M059J (cell line): ENCODE measurements at places on chromosomes 4 and X. TPM values are rescaled to one million over a fixed set of nuclear protein-coding genes. Genes with fewer than 3 reads are reported as not detected.

DNA sequence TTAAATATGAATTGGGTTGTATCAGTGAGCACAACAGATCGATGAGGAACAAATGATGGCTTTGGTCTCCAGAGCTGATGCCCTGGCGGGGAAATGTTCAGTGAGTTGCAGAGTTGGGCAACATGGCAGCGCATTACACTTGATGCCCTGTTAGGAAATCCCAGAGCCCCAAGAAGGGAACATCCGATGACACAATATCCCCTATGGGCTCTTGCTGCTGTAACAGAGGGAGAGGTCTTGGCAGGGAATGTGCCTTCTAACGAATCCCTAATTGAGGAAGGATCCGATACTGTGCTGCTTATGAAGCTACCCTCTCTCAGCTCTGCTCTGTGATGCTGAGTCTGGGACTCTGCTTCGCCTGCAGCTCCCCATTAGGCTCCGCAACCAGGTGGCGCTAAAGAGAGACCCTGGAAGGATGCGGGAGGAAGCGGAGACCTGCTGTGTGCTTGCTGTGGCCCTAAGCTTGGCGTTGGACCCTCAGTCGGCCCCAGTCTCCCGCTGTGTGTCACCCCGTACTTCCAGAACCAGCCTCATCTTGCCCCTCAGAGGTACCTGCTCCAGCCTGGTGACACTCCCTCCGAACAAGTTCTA is 38.9 kb downstream of the PDHA1 start:
- DNase-seq, result peak; percentile 35

DNA sequence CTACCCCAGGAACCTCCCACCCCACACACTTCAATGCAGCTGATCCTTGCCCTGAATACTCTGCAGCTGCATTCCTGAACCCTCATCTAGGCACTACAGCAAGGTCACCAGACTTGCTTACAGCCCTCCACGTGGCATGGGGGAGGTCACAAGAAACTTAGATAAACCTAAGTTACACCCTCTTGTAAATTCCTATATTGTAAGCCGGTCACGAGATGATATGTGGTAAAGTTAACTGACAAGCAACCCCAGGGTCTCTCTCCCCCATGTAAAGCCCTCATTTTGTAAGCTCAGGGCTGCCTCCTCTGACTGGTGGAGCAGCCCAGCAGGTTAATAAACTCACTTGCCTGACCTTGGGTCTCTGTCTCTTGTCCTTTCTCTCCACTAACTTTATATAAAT is 570.7 kb downstream of the PCDH7 start:
- DNase-seq, result no peak

Gene IL15
- 8.1 and 9.0 TPM in 2 replicates for total RNA-seq

- DNase-seq, result no peak
Measured at GRCh38 chr4:80831383-80832361, 198.8 kb upstream of the BMP3 start.

Gene RPS6KA6
- total RNA-seq, result not detected in 2 replicates

DNA sequence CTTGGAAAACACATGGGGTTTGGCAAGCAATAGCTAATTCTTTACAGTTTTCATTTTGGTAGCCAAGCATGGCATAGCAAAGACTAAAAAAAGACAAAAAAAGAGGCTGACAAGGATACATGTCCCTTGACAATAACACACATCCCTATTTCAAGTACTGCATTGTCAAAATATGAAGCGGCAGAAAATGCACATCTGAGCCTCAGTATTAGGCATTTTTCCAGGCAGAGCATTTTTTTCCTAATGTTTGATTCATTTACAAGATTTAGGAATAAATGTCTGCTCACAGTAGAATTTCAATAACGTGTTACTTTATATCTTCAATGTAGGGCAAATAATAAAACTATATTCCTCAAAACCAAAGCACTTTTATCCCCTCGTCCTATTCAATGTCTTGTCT is 216.3 kb upstream of the PCDH18 start:
- DNase-seq, result no peak

- DNase-seq, result no peak
Measured at GRCh38 chr4:182519528-182519927, 276.3 kb downstream of the TENM3 start.
